ENCODE measurements at places on chromosomes 2 and 18.

GRCh38 chr18:2905854-2906703 is 59.3 kb downstream of the EMILIN2 start:
- peak; percentile 63 for DNase-seq

DNA sequence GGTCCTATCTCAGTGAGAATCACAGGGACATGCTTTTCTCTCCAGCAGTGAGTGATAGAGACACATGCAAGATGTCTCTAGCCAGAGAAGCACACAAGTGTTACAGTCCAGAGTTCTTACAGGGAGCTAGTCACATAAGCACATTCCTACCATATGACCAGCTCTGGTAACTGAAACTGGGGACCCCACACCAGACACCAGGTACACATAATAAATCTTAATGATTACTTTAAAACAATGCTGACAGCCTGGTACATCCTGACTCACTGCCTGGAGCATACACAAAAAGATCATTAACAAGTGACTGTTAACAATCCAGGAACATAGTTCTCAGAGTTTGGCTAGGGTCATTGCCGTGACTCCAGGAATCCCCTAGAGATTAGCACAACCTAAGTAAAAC is 53.6 kb downstream of the GALNT1 start:
- DNase-seq = no peak

GRCh38 chr2:206721256-206721920 is 3.2 kb upstream of the DYTN start:
- no peak for DNase-seq

GRCh38 chr2:222883420-222883819 is 22.6 kb downstream of the ACSL3 start:
- no peak for DNase-seq

DNA sequence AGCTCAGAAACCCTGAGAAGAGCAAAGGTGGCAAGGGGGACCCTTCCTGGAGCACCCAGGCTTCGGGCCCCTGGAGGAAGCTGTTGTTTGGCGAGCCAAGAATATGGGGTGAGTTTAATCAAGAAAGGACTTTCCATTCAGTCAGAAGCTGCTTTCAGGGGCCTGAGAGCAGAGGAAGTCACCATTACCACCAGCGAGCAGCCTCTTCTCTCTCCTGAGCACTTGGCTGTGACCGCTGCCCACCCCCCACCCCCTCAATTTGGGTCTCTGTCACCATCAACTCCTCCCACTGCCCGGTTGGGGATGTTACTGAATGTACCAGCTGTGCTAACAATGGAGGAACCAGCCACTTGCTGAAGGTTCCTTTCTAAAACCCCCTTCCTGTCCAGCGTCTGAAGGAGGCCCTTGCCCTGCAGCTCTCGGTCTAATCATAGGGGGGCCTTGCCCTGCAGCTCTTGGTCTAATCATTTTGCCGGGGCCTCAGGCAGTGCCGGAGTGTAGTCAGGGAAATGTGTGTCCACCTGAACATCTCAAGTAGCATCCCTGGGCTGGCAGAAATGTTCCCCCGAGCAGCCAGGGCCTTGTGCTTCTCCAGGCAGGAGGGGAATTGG is 943 bp downstream of the INPP5D start:
- no peak for DNase-seq

- peak; percentile 77 for DNase-seq
Observed at GRCh38 chr2:150485871-150486538, 1.5 kb downstream of the RND3 start.

- peak; percentile 87 for DNase-seq
Observed at GRCh38 chr2:188291617-188292347, at the start of gene GULP1. Gene GULP1 (plus strand): TSS chr2:188291874. CDS start chr2:188477703, 185,829 bp downstream.

DNA sequence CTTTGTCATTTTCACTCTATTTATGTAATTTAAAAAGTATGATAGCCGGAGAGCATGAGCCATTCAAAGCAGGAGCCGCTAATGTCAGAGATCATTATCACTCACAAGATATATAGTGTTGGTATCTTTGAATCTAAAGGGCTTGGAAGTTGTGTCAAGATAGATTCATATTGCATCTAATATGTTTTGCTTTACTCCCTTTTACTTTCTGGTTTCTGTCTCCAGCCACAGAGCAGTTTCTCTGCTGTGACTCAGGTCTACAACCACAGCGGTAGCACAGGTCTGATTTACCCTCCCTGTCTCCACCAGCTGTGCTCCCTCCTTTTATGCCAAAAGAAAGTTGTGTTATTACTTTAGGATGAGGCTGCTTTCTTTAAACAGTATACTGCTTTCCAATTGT is 424.0 kb downstream of the ARHGAP15 start:
- DNase-seq = no peak

DNA sequence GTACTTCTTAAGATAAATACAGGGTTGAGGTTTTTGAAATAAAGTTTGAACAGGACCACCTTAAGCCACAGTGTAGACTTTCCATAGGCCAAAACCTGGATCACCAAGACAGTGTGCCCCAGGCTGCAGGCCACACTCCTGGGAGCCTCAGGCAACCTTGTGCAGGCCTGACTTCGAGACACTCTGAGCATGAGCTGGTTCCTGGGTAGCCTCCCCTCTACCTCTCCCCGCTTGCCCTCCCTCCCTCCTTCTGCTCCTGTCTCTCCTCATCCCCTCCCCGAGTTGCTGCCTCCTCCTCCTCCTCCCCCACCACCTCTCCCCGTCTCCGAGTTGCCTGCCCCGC is 10.6 kb upstream of the PROC start:
- no peak for DNase-seq

DNA sequence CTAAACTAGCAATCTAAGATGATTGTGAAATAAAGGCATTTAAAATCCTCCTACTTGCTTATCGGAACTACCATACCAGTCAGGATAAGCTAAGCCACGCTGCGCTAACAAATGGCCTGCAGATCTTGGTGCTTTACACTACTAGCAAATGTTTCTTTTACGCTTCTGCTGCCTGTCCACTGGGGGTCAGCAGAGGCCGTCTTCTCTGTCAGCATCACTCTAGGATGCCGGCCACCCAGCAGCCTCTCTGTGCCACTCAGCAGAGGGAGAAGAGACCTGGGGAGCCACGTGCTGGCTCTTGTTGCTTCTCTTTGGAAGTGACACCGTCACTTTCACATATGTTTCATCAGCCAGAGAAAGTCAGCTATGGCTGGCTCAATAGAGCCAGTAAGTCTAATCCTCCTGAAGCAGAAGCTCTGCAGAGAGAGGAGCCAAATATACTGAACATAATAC is 36.6 kb downstream of the COPS8 start:
- DNase-seq = peak; percentile 80

DNA sequence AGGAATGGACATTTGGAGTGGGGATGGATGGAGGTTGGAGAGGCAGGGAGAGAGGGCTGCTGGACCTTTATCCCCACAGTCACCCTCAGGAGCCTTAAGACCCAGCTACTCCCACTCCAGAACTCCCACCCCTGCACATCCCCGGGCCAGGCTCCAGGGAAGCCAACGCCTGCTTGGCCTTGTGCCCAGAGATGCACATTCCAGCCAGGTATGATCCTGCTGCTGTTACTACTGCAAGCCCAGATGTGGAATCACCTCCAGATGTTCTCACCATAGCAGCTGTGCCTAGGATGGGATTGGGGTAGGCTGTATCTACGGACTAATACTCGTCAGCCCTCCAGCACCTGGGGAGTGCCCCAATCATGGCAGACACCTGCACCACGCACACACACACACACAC is 71.7 kb downstream of the ZFP36L2 start:
- DNase-seq = no peak

DNA sequence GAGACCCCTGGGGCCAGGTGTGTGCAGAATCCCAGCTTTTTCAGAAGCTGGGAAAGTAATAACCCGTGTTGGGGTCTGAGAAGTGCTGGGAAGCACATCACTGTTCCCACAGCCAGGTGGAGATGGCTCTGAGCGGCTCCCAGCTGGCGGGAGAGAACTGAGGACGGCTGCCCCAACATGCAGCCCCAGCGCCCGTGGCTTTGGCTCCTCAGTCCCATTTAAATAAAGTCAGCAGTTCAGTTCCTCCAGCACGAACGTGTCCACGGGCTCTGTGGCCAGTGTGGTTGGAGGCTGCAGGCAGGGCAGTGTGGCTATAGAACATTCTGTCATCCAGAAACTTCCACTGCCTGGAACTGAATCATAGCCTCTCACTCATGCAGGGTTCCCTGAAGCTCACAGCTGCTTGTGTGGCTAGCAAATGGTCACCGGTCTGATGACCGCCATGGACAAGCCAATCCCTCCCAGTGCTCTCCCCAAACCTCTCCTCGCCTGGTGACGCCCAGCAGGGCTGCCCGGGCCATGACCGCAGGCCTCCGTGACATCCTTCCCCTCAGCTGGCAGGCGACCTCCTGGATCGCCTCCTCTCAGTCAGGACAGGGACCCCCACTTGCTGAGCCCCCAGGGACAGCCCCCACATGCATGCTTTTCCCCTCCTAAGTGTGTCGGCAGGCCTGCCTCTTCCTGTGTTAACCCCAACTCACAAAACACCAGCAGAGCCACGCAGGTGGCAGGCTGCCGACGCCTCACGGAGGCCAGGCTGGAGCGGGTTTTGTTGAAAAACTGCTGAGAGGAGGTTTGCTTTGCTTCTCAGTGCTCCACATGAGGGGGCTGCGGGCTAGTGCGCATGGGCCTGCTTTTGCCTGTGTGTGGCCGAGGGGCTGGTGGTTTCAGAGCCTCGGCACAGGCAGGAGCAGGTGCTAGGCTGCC is 1.3 kb downstream of the RTP5 start:
- DNase-seq = no peak

DNA sequence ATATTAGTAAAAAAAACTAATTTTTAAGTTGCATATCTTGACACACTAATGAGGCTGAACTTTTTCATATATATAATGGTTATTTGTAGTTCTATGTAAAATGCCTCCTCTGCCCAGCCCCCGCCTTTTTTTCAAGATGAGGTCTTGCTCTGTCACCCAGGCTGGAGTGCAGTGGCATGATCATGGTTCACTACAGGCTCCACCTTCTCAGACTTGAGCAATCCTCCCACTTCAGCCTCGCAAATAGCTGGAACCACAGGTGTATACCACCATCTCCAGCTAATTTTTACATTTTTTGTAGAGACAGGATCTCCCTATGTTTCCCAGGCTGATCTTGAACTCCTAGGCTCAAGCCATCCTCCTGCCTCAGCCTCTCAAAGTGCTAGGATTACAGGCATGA is 24.3 kb downstream of the ATF2 start:
- no peak for DNase-seq

DNA sequence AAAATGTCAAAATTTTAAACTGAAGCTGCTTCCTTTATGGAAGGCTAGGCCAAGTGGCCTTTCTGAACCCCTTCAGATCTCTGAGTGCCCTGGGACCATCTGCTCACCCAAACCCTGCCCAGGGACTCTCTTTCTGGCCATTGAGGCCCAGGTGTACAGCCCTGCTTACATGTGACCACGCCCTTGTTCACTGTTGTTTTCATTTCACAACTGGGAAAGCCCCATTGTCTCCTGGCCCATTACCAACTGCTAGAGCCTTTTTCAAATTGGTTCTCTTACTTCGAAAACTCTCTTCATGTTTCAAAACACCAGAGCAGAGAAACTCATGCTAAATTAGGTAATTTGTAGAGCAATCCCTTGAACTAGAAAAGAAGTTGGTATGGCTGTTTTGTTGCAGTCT is 219.5 kb upstream of the TANK start:
- DNase-seq = no peak

DNA sequence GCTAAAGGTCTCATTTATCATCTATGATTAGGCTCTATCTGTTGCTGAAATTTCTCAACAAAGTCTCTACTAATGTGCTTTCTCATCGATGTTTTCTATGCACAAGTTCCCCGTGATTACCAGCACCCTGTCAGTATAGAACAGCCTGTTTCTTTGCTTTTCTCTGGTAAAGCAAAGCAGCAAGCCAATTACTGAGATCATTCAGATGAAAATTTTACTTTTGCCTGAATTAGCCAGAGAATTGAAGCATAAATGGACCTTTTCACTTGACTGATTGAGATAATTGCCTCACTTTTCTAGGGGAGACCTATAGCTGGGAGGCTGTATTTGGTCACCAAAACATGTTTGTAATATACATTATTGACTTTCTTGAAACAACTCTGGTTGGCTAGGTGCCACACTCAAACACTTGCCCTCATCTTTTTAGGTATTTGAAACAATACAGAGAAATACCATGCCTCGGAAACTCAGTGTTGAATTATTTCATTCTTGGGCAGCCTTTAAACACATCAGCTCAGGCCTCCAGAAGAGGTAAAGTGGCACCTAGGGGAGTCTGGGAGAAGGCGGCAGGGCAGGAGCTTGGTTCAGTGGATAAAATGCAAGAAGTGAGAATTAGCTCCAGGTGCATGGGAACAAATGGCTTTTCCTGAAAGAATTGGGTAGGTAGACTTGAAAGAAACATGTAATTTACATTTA is 96.2 kb downstream of the GALNT3 start:
- DNase-seq = no peak

DNA sequence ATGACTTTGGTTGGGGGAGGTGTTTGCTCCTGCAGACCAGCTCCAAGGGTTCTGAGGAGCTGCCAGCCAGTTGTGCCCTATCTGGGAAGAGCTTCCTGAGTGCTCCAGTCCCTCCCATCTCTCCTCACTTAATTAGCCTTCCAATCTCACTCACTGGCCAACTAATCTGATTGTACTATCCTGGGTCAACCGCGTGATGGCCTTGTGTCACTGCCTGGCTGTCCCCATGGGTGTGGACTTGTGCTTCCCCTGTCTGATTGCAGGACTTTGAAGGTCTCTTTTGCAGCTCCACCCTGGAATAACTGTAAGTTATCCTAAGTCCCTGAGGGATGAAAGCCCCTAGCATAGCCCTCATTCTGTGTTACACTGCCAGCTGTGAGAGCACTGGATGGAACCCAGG is 65.0 kb downstream of the SLC4A5 start:
- no peak for DNase-seq

DNA sequence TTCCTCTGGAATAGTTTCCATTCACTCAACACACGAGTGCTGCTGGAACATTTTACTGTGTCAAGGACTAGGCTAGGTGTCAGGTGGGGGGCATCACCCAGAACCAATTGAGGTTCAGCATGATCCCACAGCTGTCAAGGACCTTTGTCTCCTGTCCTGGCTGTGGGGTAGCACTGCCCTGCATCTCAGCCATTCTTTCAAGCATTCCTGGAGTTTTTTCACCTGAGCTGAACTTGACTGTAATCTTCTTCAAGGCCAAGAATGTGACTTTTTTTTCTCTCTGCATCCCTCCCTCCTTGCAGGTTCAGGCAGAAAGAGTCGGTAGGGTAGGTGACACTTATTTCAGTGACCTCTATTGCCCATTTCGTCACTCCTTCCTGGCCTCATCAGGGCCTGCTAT is 3.5 kb downstream of the MAPK4 start:
- no peak for DNase-seq

DNA sequence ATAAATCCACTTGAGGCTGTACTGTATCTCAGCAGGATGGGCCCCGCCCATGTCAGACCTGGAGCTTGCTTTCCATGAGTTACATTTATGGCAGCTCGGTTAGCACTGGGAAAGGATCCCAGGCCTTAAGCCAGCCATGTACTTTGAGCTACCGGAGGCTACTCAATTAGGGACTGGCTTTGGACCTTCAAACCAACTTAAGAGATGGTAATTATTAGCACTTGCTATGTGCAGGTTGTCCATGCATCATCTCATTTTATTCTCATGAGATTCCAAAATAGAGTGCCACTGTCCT is 64.4 kb downstream of the ACTR2 start:
- DNase-seq = no peak

Data from tibial artery (tissue), 4 donors.